ENCODE measurements at places on chromosomes 11 and 22.

DNA sequence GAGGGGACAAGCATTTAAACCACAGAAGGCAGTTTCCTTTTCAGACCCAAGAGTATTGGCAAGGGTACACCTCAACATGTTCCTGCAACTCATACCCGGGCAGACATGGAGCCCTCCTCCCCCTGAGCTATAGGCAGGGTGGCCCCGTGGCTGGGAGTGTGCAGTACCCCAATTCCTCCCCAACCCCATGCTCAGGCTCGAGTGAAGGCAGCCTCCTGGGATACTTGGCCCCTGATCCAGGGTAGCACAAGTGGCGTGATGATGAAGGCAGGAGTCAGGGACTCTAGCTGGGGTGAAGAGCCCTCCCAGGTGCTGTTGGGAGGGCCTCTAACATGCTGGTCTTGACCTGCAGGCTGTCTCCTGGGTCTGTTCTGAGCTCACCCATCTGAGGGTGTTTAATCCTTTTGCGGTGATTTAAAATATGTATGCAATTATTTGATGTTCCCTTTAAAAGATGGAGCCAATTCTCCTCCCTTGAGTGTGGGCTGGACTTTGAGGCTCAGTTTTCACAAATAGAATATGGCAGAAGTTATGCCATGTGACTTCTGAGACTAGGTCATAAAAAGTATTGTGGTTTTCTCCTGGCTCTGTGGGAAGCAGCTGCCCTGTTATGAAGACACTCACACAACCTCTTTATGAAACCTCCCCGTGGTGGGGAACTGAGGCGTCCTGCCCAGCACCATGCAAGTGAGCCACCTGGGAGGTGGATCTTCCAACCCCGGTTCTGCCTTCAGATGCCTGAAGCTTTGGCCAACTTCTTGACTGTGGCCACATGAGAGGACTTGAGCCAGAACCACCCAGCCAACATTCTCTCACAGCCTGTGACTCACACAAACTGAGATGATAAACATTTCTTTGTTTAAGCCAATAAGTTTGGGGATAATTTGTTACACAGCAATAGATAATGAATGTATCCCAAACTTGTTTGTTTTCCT lies 54.7 kb upstream of the NECTIN1 start:
- no peak for DNase-seq

DNA sequence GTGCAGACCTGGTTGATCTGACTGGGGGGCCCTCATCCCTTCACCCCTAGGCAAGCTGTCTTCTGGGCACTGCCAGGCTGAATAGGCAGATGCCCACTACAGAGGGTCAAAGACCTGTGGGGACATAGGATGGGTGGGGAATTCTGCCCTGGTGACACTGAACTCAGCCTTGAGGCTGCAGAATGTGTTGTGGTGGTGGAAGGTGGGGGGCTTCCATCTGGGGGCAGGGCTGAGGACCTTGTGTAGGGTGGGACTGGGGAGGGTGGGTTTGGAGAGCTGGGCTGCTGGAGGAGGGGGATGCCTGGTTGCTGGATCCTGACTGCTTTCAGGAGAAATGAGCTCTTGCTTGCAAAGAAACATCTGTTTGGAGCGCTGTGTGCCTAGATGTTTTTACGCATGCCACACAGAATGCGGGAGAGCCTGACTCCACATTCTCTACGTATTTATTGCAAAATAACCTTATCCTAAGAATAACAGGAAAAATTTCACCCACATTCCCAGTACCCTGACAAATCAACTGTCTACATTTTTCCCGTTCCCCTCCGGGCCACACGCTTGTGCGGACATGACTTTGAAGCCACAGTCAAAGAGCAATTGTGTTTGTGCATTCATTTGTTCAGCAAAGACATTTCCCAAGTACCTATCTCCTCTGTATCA lies 18.3 kb downstream of the SMIM38 start:
- no peak for DNase-seq

GRCh38 chr11:102599642-102600261 lies 25.4 kb downstream of the MMP20 start:
- no peak for DNase-seq

DNA sequence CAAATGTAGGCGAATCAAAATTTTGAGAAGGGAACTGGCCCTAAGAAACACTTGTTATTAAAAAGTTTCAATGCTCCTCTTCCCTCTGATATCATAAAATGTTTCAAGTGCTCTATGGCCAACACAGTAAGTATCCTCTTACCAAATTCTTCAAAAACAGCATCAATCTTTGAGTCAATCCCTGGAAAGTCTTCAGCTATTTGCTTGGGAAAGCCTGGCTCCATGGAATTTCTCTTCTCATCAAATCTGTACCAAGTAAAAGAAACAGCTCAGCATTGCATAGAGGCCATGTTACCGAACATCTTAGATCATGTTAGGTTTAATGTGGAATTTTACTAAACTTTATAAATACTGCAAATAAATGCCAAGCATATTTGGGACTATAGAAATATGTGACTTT lies 6.3 kb downstream of the MMP3 start:
- DNase-seq: no peak

DNA sequence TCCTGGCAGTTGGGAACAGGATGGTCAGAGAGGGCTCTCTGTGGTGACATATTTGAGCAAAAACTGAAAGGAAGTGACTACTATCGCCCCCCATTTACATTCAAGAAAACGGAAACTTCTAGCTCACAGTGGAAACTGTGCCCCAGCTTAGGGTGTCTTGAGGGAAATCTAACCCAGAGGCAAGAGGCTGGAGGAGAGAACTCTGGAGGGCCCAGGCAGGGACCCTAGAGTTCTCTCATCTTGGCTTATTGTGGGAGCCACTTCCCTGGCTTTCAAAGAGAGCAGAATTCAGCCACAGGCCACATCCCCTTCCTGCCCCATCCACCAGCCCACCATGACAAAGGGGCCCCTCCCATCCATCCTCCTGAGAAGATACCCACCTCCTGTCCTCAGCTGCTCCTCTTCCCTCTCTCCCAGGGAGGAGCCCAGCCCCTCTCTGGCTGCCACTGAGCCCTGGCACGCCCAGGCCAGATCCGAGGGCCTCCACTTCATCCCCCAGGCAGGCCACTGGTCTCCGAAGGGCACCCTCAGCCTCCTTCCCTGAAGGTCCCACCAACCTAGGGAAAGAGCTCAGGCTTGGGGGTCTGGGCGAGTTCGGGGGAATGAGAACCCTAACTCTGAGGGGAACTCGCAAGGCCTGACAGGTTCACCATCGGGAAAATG lies 1.6 kb upstream of the TMPRSS13 start:
- DNase-seq: peak; percentile 62

DNA sequence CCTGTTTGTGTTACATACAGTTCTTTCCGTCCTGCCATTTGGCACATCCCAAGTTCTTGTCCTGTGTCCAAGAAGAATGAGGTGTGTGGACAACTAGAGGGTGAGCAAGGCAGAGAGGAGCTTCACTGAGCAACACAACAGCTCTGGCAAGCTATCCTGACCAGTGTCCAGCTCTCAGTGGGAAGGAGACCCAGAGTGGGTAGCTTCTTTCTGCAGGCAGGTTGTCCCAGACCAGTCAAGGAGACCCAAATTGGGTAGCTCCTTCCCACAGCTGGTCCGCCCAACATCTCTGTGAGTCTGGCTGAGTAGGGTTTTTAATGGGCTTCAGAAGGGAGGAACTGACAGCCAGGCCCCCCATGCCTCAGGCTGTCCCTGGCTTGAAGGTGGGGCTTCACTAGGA lies 35.2 kb upstream of the EXPH5 start:
- no peak for DNase-seq

GRCh38 chr11:70828593-70829082 lies 423.7 kb downstream of the SHANK2 start:
- no peak for DNase-seq

DNA sequence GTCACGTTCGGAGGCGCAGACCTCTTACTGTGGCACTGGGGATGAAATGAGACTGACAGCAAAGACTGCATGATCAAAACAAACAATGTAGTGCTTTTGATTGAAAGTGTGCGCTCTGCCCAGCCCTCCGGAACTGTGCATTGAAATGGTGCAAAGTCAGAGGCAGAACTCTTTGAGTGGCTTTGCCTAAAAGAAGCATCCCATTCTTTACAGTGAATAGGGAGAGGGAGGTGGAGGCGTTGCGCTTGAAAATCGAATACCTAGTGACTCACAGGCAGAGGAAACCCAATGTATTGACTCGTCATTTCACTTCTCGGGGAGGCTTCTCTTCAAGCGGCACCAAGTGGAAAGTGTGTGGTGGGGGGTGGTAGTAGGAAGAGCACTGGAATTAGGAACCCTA lies 10.9 kb downstream of the RCN1 start:
- no peak for DNase-seq

GRCh38 chr11:32526760-32527159 lies 56.9 kb upstream of the EIF3M start:
- no peak for DNase-seq

- DNase-seq: no peak
These were observed 13.1 kb upstream of the SPDYC start for GRCh38 chr11:65156926-65157325.

DNA sequence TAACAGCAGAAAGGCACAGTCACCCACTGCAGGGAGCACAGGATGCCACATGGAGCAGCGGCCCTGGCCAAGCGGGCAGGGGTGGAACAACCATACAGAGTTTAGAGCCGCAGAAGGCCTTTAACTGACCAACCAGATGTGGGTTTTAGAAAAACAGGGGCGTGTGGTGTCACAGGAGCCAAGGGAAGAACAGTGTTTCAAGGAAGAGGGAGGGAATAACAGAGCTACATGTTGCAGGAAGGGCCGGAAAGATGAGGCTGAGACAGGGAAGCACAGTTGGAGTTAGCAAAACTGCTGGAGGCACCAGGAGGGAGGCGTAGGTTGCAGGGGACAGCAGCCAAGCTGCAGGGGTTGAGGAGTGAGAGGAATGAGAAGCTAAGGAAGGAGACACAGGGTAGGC lies 7.8 kb upstream of the NAA40 start:
- no peak for DNase-seq

- DNase-seq: no peak
These were observed 40.6 kb downstream of the OR4D9 start for GRCh38 chr11:59551659-59552521.

GRCh38 chr22:26744892-26745808 lies 87.8 kb downstream of the MIAT start:
- DNase-seq: no peak

DNA sequence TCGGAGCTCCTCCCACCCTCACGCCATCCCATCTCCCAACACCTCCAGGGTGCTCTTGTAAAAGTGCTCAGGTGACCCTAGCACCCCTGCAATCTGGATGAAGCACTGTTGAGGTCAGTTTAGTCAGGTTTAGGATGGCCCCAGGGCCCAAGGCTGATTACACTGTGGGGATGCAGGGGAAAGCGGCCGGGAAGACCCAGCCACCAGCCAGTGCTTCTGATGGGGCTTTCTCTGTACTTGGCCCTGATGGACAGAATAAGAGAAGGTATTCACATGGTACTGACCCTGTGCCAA lies 28.7 kb downstream of the TPBGL start:
- no peak for DNase-seq

DNA sequence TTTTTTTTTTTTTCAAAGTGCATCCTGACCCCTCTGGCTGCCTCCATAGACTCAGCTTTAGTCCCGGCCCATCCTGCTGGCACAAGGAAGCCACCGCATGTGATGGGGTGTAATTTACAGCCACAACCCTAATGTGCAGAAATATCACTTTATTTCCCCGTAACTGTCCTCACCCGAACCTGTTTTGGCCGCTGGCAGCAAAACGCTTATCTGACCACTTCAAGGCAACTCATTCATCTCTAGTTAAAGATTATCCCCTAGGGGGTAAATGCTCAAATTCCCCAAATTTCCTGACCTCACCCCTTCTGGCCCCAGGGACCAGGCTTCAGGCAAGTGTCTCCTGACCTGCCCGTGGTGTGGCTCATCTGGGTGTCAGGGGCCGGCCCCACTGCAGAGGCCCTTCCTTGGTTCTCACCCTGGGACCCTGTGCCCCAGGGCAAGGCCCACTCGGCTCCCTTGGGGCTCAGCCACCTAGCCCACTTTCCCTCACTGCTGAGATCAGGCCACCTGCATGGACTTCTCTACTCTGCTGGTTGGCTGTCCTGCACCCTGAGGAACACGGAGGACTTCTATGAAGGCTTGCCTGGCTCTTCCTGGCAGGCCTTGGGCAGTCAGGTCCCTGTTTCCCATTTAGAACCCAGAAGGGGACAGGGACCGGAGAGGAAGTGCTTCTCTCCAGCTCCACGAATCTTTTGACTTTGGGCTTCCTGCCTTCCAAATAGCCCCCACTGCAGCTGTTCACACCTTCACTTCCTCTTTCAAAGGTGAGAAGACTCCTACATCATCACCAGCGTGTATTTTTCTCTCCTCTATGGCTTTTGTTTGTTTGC lies 53.3 kb downstream of the WNT11 start:
- DNase-seq: peak; percentile 55

DNA sequence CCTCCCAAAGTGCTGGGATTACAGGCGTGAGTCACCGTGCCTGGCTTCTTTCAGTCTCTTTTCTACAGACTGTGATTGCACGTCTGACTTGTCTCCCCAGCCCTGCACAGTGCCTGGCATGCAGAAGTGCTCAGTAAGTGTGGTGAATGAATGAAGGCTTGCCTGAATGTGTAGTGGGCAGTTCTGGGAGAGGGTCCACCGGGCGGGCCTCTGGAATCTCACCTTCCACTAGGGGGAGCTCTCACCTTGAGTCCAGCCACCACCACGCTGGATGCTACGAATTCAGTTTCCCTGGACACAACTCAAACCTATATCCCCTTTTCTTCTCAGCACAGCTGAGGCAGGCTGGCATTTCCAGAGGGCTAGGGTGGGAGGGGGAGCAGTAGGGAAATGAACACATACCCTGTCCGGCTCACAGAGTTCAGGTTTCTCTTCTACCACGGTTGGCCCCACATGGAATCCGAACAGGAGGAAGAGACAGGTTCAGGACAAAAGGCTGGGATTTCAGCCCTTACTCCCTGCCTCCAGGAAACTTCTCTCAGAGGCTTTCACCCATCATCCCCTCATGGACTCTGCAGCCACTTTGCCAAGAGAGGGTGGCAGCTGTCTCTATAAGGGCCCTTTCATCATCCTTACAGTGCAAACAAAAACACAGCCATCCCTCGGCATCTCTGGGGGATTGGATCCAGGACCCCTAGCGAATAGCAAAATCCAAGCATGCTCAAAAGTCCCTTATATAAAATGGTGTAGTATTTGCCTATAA lies 86.8 kb downstream of the NECTIN1 start:
- DNase-seq: no peak

DNA sequence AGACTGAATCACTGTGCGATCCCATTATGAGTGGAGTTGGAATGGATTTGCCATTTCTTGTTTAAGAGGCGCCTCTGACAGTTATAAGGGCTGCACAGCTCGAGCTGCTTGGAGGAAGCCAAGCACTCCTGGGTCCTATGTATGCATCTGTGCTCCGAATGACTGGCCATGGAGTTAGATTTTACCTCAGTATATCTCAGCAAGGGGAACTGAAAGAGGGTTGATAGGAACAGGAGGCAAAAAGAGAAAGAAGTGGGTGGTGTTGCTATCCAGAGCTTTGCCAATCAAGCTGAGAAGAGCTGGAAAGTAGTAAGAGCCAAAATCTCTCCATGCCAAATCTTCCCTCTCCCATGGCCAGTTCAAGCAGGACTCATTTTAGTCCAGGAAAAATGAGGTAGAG lies 632.0 kb upstream of the KIRREL3 start:
- no peak for DNase-seq

Data from suprapubic skin (tissue), 4 donors.